Spleen (tissue), 13 donors: ENCODE measurements at places on chromosomes 16 and 17. TPM values are rescaled to one million over a fixed set of nuclear protein-coding genes. Genes with fewer than 3 reads are reported as not detected.
A peak's percentile ranks its signal among the peaks of the same experiment; 100 is the strongest.

GRCh38 chr16:57802341-57803133 is at the start of gene KIFC3:
Gene KIFC3, minus strand, starts transcription at chr16:57802491. Its CDS starts 4,248 bp downstream, at chr16:57798243.
- peak; percentile 93 for DNase-seq

DNA sequence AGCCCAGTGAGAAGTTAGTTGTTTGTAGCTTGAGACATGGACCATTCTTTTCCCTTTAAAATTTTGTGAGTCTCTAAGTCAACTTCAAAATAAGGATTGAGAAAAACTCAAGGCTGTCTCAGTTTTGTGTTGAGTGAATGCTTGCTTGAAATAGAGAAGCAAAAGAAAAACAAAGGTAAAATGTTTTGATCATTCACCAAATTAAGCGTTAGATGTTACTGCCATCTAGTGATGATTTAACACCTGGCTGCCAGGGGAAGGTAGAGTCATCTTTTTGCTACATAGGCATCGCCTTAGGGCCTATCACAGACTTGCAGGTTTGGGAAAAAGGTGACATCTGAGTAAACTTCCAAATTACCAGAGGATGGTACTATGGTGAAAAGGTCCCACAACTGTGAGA is 74.4 kb downstream of the PCTP start:
- DNase-seq, result no peak

GRCh38 chr16:87712184-87712762 is 53.5 kb downstream of the KLHDC4 start:
- DNase-seq, result no peak

GRCh38 chr16:6439129-6439528 is 893.5 kb upstream of the RBFOX1 start:
- no peak for DNase-seq

Gene SLC5A11
- total RNA-seq, result not detected
